ENCODE measurements at places on chromosomes 12 and 14.
A peak's percentile ranks its signal among the peaks of the same experiment; 100 is the strongest.

DNA sequence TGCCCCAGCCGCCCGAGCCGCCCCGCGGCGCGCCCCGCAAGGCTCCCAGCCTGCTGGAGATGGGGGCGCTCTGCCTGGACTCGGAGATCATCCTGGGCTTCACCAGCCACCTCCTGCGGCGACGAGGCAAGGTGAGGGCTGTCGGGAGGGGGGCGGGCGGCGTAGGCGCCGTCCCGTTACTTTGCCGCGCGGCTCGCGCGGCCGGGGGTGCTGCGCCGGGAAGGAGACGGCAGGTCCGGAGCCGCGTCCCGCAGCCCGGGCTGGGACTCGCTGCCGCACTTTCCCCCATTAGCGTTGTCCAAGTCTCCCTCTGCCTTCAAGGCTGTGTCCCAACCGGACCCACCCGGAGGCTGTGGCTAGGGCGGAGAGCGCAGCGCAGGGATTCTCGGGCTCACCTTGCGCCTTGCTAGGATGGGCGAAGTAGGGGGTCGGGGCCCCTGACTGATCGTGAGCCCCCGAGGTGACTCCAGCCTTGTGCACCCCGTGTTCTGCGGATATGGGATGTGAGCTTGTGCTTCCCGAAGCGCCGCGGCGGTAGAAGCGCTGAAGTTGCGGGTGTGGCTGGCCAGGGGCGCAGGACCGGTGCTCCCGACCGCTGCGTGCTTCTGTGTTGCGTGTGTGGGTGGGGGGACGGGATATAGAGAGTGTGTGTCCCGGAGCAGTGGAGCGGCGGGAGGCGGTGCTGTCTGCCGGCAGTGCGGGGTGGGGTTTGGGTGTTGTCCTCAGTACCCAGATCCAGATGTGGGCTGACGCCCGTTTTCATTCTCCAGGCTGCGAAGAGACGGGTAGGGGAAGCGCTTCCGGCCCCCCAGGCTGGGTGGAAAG, 1.7 kb upstream of the KIF26A start:
- DNase-seq = no peak

DNA sequence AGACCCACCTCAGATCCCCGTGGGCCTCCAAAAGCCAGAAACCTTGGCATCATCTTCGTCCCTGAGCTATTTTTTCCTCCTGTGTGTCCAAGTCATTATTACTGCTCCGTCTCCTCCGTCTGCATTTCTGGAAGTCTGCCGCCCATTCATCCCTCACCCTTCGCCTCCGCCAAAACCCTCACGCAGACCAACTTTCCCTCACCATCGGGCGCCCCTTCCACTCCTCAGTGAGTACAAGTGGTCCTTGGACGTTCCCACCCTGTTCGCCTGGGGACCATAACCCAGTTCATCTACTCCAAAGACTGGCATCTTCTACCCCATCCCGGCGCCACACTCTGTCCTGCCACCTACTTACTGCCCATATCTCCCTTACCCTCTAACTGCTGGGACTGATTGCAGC, 3.7 kb upstream of the LTBP2 start:
- DNase-seq = no peak

DNA sequence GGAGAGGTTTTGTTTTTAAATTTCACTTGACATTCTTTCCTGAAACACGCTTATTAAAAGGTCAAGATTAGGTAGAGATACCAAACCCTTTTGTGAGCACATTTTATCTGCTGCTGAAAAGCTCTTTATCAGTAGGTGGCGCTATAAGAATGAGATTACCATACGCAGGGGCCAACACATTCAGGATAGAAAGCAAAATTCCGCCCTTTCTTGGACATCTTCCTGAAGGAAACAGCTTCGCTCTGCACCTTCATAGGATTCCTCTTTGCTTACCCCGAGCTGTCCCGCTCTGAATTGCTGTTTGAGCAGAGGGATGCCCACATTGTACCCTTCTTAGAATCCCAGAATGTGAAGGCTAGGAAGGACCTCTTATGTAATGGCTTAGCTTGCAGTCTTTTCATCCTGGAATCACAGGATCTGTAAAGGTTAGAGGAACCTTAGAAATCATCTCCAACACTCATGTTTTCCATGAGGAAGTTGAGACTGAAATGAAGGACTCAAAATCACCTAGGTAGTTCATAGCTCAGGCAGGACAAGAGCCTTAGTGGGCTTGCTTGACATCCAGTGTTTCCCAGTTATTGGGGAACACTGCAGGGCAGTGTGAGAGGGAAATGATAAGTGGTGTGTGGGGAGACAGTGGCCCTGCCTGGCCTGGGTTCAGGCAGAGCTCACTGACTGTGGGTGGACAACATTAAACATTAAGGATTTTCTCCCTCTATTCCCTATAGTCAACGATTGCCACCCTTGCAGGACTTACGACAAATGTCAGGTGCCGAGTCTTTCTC, 38.7 kb upstream of the CRY1 start:
- DNase-seq = peak; percentile 49

- no peak for DNase-seq
Measured at GRCh38 chr14:55129428-55130195, 560 bp downstream of the LGALS3 start.

- DNase-seq = no peak
Measured at GRCh38 chr12:61308220-61308619, 952.0 kb upstream of the USP15 start.

- DNase-seq = no peak
Measured at GRCh38 chr12:53949631-53950436, 4.9 kb upstream of the HOXC12 start.

GRCh38 chr12:42372154-42372791, 46.3 kb downstream of the PPHLN1 start:
- DNase-seq = peak; percentile 2

- DNase-seq = no peak
Measured at GRCh38 chr12:981961-982360, 9.1 kb upstream of the ERC1 start.

DNA sequence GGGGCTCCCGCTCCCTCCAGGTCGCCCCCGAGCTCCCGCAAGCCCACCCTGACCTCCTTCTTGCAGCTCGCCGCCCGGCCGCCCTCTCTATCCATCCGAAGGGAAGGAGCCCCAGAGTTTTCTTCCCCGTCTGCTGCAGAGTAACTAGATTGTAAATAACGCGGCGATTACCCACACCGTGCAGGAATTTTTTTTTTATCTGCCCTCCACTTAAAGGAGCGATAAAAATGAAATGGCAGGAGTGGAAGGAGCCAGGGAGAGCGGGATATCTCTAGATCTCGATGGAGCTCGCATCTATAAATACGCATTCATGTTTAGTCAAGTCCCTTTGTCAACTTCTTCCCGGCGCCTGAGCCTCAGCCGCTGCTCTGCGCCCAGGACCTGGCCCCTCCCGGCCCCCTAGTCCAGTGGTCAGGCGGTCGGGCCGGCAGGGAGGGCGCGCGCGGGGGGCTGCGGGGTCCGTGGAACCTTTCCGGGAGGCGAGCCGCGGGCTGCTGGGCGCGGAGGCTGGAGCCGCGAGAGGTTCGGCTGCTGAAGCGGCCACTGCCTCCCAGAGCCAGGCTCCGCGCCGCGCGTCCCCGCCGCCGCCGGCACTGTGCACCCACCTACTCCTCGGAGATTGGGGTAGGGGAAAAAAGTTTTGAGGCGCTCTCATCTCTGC, 386.0 kb downstream of the BCAT1 start:
- DNase-seq = no peak

DNA sequence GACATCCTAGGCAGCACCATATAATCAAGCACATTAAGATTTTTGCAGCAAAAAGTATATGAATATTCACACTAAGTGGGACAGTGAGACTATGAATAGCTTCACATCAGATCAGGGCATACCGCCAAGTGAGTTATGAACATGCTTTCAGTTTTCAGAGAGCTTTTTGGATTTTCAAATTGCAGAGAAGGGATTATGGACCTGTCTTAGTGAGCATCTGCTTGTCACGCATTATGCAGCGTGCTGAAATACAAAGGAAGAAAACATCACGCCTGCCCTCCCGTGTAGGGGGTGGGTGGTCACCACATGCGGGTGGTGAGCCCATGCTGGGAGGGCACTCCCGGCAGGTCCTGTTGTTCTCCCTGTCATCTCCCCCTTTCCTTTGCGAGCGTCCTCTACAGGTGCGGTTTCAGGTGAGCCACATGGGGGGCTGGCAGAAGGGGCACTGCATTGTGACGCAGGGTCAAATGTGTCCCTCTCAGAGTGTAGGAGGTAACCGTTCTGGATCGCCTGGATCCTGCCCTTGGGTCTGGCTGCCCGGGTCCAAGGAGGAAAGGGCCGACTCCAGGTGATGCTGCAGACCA, 42.6 kb downstream of the TRAF3 start:
- DNase-seq = no peak

Data from SHP77 treated with DMSO at 0.1 percent for 48 hours (cell line).